ENCODE measurements at places on chromosomes 12 and 14.

DNA sequence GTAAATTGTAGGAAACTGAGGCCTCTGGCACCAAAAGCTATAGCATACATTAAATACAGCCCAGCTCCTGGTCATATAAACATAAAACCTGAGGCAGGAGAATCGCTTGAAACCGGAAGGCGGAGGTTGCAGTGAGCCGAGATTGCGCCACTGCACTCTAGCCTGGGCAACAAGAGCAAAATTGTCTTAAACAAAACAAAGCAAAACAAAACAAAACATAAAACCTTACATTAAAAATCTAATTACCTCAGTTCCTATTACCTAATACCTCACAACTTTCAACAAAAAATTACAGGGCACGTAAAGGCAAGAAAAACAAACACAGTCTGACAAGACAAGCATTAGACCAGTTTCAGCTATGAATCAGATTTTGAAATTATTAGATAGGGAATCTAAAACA is 36.7 kb downstream of the TMEM116 start:
- DNase-seq = no peak

- no peak for DNase-seq
Measured at GRCh38 chr12:75366629-75367028, 24.3 kb upstream of the GLIPR1L2 start.

- no peak for DNase-seq
Measured at GRCh38 chr12:47710278-47710677, 4.4 kb upstream of the RPAP3 start.

- DNase-seq = no peak
Measured at GRCh38 chr12:3464561-3464960, 26.4 kb upstream of the PRMT8 start.

GRCh38 chr12:55657212-55657611 is 20.5 kb downstream of the OR10P1 start:
- DNase-seq = no peak

DNA sequence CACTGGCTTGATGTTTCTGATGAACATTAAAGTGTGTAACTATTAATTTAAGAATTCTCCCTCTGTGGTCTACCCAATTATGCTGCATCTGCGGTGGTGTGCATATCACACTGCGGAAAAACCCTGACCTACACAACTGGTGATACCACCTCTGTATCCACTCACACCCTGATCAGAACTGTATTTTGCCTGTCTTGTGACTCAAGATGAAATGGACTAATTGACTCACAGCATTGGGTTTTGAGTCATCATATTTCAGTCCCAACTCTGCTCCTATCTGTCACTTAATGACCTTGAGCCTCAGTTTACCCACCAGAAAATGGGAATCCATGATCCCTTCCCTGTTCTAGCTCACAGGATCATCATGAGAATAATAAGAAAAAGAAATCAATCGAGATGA is 65.6 kb downstream of the NUAK1 start:
- DNase-seq = no peak

GRCh38 chr14:22630486-22630885 is 13.7 kb downstream of the OR6J1 start:
- DNase-seq = no peak

DNA sequence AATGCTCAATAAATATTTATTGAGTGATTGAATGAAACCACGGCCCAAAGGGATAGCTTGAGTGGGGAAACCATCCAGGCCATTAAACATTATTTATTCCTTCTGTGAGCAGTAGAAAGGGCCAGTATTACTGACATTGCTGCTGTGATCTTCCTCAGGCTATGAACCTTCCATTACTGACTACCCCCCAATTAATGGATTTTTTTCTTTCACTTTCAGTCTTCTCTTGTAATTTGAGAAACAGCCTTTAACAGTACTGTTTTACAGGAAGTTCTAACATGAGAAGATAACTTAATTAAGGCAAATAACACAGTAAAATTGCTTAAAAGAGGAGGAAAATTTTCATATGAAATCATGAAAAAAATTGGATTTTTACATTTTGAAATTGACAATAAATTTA is 629.5 kb downstream of the TRHDE start:
- no peak for DNase-seq

DNA sequence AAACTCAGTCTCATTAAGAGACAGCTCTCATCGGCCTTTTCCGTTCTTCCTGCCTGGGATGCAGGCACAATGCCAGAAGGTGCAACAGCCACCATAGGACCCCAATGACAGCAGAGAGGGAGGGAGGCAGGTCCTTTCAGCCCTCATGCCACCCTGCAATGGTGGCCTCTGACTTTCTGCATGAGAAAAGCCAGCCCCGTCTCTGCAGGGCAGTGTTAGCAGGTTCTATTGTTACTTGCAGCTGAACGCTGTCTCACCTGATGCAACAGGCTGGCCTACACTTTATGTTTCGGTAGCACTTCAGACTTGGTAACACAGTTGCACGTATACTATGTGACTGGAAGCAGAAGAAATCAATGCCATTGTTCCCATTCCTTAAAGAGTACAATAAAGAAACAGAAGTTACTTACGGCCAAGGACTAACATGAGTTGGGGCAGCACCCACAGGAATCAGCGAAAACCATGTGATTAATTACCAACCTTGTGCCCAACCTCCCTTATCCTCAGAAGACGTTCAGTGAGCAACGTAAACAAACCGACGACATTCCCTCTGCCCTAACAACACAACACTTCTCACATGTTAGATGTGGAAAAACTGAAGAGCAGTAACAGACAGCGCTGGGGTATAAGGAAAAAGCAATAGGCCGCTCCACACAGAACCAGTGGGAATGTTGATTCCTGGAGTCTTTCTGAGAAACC is 102.1 kb downstream of the RIMBP2 start:
- DNase-seq = no peak

- no peak for DNase-seq
Measured at GRCh38 chr12:11717519-11717961, 68.1 kb downstream of the ETV6 start.
